ENCODE measurements at places on chromosomes 5 and 9.

DNA sequence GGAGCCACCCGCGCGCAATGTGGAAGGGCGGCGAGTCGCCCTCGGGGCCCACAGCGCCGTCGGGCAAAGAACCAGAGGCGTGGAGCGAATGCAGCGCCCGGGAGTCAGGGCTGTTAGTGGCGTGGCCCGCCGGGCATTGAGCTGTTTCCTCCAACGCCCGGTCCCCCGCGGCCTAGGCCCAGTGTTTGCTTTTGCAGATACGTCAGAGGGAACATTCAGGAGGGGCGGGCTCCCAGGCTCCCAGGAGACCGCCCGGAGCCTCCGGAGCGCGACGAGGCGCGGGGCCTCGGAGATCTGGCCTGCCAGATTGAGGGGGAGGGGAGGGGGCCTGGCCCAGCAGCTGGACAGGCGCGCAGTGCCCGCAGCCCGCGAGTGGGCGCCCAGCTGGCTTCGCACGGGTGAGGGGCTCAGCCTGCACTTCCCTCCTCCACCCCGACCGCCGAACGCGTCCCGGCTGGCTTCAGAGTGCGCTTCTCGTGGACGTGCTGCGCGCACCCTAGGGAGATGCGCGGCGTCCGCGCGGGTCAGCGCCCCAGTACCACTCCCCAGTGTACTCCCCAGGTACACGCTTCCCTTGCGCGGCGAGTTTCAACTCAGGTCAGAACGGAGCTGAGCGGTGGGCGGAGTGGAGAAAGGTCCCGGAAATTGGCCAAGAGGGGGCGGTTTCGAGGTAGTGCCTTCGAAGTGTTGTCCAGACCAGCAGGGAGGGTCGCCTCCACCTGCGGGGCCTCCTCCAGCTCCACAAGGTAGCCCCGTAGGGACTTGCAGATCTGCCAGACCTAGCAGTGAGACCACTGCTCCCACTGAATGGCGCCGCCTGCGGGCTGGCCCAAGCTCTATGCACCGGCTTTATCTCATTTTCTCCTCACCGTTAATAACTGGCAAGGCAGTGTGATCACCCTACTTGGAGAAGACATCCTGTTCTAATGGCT lies 130.4 kb downstream of the TMEM174 start:
- no peak for DNase-seq

DNA sequence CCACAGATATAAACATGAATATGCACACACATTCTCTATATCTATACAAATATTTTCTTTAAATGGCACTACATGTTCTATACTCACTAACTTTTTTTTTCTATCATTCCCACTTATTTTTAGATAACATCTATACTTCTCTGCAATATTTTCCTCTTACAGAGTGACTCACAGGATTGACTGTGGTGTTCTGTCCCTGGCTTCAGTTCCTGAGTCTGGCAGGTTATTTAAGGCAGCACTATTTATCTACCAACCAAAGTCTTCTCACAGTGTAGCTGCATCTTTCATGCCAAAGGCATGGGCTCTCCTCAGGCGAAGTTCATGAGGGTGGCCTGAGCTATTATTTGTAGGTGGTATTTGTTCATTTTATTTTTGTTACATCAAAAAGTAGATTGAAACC lies 409.0 kb downstream of the PRR16 start:
- no peak for DNase-seq

- no peak for DNase-seq
These were observed 210.1 kb downstream of the ERCC6L2 start for GRCh38 chr9:96085491-96086143.

- DNase-seq = no peak
These were observed 41.6 kb downstream of the GABBR2 start for GRCh38 chr9:98667005-98667640.

DNA sequence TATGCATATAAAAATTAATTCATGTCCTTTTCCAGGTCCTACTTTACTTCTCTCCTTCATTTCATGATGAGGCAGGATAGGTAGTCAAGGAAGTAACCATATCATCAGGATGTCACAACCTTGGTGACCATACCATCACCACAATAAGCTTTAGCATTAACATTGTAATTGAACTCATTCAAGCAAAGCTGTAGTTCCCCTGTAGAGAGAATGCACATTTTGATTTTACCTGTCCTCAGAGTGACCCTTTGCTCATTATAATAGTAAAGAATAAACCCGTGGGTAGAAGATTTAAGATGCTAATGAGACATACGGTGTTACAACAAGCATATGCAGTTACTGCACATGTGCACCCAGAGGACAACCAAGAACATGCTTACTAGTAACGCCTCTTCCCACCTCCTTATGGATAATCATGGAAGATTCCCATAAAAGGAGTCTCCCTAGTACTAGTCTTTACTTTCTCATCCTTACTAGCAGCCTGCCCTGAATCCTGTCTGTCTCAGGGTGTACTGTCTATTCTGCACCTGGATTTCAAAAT lies 2.2 kb downstream of the IFNA6 start:
- no peak for DNase-seq

DNA sequence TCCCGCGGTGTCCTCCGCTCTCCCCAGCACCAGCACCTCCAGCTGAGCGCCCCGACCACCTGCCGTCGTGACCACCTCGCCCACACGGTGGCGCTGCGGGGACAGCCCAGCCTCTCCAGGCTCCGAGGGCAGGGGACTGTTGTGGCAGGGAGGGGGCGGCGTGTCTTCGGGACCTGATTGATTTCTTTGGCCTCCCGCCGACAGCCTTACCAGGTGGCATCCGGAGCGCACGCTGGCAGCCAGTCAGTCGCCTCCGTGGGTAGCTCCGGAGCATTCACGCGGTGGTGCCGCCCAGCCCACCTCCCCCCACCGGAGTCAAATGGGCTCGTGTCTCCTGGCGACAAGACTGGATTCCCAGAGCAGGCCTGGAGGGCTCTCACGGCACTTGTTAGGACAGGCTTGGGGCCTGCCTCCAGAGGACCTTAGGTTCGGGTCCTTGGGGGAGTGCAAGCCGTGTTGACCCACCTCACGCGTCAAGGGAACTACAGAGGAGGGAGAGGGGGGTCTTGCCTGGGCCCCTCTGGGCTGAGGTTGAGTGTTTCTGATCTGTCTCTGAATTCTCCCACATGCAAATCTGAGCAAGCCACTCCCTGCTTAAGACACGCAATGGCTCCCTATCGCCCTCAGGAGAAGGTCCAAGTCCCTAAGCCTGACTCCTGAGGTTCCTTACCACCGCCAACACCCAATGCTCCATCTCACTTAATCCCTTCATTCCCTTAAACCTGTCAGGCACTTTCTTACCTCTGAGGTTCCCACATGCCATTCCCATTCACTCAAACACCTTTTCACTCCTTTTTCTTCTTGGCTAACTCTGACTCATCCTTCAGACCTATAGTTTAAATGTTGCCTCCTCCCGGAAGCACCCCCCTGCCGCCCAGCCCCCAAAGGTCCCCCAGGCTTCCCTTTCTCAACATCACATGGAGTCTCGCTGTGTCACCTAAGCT lies 51.2 kb upstream of the GGTA1 start:
- no peak for DNase-seq

DNA sequence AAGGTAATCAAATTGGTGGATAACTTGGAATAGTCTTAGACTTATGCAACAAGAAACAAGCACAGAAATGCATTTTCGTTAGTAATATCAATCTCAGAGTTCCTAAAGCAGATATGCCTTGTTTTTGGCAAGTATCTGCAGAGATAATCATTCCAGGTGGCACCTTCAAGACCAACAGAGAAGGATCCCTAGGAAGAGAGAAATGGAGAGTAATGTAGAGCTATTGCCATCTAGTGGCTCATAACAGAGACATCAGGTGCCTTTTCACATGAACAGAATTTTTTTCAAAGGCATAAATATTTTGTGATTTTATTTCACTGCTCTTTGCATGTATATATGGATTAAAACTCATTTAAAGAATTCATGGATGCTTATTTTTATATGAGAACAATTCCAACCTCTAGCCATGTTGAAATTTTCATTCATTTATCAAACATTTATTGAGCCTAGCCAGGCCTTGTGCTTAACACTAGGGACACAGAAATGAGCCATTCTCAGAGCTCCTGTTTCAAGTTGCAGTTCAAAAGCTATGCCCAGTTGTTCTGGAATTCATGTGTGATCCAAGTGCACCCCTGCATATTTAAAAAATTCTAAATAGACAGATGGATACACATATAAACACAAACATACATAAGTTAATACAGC lies 117.5 kb upstream of the OR13F1 start:
- DNase-seq = peak; percentile 5

GRCh38 chr5:56172241-56172640 lies 60.9 kb downstream of the ANKRD55 start:
- no peak for DNase-seq

DNA sequence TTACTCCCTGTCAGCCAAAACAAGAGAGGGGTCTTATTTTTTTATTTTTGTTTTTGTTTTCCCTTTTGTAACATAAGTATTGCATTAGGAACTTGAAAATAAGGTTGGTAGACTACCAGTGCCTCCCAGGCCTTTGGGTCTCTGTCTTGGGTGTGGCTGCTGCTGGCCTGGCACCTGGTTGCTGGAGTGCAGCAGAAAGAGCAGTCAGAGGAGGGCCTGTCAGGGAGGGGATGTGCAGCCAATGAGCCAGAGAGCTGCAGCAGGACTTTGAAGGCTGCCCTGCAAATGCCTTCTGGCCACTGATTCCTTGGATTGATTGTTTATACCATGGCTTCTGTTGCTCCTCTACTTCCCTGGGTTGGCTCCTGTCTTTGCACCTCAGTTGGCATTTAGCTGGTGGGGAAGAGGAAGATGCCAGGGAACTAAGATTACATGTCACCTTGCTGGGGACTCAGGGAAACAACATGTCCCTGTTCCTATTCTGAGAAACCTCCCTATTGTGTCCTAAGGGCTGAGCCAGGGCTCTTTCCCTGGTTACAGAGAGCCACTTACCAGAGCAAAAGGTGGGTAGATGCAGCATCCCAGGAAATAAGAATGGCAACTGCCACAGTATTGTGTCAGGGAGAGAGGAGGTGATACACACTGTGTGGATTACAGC lies 66.6 kb downstream of the ANGPTL2 start:
- no peak for DNase-seq

- DNase-seq = no peak
These were observed 12.5 kb downstream of the AGXT2 start for GRCh38 chr5:35035271-35035670.

DNA sequence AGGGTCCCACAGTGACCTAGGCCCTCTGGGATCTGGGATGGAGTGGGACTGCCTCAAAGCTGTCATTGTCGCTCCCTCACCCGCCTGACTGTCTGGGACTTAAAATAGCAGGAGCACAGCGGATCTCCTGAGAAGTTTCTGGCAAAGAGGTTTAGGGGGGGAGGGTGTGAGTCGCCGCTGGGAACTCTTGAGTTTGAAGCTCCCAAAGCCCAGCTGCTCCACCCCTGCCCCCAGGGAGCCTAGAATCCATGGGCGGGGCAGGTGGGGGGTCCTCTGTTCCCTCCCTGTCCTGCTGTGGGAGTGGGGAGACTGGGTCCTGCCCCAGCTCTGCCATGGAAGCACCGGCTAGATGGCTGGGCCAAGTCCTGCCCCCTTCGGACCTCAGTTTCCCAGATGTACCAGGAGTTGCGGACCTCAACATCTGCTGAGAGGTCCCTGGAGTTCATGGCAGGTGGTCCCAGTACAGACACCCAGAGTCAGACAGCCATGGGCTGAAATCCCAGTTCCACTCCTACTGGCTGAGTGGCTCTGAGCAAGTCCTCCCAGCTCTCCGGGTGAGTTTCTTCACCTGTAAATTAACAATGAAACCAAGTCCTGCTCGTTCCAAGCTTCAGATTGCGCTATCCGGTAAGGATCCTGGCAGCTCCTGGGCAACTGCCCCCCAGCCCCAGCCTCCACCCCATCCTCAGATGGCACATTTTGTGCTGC lies 985 bp upstream of the WDR38 start:
- no peak for DNase-seq

DNA sequence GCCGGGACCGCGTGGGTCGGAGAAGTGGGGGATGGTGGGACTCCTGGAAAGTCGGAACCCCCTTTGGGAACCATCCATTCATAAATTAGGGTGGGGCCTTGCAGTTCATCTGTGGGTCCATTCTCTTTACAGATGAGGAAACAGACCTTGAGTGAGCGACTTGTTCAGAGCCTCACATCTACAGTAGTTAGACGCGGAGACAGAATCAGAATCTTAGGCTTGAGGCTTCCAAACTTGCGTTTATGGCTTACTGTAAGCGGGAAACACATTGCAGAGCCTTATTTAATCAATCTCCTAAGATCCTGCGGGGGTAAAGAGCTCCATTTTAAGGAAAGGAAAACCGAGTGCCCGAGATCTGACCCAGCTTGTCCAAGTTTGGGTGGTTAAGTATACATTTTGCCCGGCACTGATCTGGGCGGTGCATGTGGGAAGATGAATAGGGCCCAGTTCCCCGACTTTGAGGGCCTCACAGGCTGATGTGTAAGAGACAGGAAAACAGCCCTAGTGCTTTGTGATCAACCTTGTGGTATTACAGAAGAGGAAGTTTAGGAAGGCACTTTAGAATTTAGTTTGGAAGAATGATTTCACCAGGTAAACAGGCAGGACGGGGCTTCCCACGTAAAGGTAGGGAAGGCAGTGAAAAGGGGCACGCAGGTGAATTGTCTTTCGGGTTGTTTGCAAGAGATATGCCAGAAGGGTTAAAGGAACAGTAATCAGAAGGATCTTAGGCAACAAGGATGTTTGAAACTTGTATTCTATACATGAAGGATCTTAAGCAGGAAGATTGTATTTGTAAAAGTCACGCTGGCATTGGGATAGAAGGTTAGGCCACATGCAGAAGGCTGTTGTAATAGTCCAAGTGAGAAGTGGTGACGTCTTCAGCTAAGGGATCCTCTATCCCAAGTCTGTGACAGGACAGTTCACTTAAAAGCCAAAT lies 744 bp downstream of the TARS1 start:
- DNase-seq = no peak

DNA sequence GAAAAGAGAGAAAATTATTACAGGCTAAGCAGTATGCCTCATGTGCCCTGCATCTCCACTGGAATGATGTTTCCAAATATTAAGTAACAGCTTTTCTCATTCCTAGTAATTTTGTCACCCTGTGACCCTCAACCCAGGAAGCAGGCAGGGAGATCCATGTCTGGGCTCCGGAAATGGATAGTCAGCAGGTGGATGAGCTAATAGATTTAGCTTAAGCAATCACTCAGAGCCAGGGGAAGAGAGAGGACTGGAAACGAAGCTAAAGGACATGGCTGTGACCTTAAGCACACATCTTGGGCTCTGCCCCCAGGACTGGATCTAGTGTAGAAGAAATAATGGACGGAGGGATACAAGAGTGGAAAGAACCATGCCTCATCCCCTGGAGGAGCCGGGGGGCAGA lies 89.5 kb downstream of the ARSB start:
- DNase-seq = no peak

GRCh38 chr5:98957307-98957706 lies 28.5 kb upstream of the CHD1 start:
- DNase-seq = no peak

DNA sequence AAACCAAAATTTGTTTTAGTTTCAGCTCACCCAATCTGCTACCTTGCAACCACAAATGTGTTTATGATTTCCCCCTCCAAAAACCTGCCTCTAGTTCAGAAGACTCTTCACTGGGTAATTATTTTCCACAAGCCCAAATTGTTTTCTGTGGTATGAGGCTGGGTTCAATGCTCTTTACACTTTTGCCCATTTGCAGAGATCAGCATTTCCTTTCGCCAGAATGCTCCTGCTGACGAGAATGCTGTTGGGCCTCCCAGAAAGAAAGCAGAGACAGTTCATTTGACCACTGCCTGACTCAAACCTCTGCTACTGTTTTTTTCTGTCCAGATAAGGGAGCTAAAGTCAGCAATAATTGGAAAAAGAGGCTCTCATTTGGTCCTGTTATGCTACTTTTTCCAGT lies 427.3 kb downstream of the PDE4D start:
- no peak for DNase-seq

GRCh38 chr9:81530310-81530810 lies 159.0 kb downstream of the TLE1 start:
- no peak for DNase-seq

- DNase-seq = no peak
These were observed 11.6 kb upstream of the IL12B start for GRCh38 chr5:159341906-159342310.
